ENCODE measurements at places on chromosomes 16 and 17. TPM values are rescaled to one million over a fixed set of nuclear protein-coding genes. Genes with fewer than 3 reads are reported as not detected.
A peak's percentile ranks its signal among the peaks of the same experiment; 100 is the strongest.

DNA sequence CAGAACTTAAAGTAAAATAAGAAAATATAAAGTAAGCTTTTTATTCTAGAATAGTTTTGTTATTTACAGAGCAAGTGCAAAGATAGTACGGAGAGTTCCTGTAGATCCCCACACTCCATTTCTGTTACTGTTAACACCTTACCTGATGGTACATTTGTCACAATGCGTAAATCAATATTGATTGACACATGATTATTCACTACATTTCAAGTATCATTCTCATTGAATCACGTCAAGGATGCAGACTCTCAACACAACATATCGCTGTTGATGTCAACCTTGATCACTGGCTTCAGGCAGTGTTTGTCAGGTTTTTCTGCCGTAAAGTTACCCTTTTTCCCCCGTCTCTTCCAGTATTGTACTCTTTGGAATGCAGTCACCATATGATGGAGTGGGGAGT is 64.2 kb upstream of the WSCD1 start:
- DNase-seq: no peak

- no peak for DNase-seq
These were observed 11.9 kb downstream of the KCNJ12 start for GRCh38 chr17:21388066-21388465.

DNA sequence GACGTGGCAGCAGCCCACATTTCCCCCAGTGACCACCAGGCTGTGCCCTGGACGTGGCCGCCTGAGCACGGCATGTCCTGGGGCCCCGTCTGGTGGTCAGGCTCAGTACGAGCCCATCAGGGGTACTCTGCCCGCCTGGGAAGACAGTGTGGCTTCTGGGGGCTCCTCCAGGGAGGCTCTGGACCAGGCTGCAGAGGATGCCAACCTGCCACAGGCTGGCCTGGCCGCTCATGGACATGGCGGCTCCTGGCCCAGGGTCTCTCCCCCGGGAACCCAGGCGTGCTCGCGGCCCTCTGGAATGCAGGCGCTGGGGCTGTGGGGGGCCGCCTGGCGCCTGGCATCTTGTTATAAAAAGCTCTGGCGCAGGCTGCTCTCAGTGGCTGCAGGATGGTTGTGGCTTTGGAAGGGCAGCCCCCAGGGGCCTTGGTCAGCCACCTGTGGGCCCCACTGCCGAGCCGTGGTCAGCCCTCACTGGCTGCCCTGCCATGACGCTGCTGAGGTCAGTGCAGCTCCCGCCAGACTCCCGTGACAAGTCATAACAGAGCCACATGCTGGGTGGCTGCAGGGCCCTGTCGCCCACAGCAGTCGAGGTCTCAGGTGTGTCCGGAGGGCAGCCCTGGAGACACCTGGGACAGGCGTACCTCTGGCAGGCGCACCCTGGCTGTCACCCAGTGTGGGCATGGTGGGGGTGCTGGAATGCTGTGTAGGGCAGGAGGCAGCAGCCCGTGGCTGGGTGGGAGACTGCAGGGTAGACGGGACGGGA is 15.0 kb downstream of the CENPX start:
- DNase-seq: no peak

DNA sequence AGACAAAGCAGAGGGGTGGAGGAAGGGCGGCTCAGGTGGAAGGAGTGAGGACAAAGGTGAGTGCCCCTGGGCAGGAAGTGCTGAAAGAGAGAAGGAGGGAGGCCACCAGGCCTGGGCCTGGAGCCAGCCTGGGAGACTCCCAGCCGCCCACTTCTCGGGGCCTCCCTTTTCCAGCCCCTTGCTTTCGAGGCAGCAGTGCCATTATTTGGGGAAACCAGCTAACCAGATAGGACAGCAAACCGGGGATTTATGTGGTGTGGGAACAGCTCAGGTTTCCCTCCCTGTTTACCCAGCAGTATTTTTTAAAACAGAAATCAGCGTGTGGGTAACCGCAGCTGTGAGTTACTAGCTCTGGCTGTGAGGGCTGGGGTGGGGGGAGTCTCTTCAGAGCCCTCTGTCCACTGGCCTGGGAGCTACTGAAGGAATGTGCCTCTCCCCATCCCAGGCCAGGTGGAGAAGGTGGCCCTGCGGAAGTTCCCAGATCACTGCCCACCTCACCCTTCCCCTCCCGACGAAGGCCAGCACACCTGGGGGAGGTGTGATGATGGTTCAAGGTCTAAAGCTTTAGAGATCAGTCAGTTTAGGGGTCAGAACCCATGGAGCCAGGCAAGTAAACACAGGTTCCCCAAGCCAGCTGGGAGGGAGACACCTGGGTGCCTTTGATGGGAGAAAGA is 8.4 kb upstream of the MEOX1 start:
- no peak for DNase-seq

DNA sequence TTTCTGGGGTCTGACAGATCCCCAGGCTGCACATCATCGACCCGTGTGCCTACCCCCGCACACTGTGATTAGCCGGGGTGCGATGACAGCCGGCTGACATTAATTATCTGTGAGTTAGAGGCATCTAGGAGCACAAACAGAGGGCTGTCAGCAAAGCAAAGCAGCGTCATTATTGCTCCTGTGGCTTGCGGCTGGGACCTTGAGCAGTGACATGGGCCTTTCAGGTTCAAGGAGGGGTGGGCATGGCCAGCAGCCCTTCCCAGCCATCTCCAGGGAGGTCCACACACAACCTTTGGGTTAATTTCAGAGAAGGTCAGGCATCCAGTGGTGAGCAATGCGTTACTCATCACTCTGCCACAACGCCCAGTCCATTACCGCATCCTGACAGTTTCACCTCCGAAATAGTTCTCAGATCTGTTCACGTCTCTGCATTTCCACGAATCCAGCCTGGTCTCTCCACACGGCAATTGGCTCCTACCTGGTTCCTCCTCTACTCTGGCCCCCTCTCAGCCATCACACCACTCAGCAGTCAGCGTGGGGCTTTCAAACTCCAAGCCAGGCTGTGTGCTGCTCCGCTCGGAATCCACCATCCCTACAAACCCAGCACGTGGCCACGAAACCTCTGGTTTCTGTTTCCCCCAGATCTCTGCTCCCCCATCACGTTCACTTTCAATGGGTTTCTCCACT is 249.7 kb upstream of the C16orf82 start:
- DNase-seq: no peak

DNA sequence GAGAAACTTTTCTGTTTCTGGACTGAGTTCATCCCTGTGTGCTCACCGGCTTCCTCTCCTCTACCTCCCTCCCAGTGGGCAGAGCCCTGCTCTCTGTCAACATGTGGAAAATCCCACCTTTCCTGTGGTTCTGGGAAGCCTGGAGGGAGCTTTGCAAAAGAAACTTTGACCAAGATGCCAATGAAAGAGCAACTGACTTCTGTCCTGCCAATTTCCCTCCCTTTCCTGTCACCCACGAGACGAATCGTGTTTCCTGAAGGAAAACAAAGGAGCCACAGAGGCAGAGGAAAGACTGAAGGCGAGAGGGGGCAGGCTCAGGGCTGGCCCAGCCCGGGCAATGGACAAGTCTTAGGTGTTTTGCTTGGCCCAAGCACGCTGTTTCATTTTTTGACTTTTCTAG is 82.8 kb downstream of the PLCG2 start:
- DNase-seq: no peak

DNA sequence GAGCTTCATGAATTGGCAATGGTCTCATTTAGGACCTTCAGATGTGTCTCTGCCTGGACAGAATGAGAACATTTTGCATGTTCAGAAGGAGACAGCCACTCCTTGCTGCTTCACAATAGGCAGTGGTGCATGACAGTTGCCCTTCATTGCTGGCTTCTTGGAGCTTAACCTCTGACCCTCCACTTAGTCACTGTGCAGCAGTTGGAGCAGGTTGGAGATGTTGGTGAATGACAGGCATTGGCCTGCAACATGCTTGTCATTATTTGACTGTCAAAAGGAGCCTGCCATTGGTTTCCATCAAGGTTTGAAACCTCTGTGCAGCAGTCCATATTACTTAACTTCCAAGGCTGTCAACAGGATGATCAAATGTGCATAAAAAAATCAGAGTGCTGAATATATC is 22.7 kb downstream of the FTO start:
- DNase-seq: peak; percentile 16

DNA sequence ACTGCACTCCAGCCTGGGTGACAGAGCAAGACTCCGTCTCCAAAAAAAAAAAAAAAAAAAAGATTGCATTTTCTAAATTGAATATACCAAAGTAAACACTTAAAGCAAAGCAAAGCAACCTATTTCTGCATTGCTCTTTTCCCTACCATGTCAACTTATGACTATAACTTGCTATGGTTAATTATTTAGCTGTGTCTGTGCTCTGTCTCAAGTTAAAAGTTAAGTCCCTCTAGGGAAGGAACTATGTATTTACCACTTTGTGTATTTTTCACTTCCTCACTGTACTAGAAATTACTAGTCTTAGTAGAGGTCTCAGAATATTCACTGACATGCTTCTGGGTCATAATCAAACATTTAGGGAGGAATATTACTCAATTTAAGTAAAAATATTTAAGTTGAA is 711.7 kb upstream of the SOX9 start:
- no peak for DNase-seq

GRCh38 chr17:62761884-62762283 is 46.2 kb downstream of the MARCHF10 start:
- DNase-seq: no peak

- no peak for DNase-seq
These were observed 77.3 kb upstream of the NLRP1 start for GRCh38 chr17:5661491-5662125.

GRCh38 chr16:1427473-1428461 is 3.1 kb upstream of the PERCC1 start:
- DNase-seq: no peak

DNA sequence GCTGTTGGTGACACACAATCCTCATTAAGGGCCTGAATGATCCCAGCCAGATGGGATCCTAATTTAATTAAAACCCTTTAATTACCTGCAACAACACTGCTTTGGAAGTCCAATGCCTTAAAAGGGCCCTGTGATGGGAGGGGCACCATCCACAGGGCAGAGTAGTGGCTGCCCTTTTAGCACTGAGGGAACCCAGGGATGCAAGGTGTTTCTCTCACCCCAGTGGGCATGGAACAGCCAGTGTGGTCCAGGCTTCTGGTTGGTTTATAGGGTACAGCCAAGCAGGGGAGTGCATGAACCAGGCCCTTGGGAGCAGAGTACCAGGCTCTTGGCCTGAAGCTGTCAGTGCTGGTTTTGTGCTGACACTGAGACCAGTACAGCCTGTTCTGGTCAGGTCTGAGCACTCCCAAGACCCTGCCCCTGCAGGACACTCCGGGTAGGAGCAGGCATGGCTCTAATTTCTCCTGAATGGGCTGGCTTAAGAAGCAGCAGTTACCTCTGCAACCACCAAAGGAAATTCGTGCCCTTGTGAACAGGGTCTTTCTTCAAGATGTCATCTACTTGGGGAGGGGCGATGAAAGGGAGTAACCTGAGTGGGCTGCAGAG is 9.9 kb downstream of the NXPH3 start:
- no peak for DNase-seq

DNA sequence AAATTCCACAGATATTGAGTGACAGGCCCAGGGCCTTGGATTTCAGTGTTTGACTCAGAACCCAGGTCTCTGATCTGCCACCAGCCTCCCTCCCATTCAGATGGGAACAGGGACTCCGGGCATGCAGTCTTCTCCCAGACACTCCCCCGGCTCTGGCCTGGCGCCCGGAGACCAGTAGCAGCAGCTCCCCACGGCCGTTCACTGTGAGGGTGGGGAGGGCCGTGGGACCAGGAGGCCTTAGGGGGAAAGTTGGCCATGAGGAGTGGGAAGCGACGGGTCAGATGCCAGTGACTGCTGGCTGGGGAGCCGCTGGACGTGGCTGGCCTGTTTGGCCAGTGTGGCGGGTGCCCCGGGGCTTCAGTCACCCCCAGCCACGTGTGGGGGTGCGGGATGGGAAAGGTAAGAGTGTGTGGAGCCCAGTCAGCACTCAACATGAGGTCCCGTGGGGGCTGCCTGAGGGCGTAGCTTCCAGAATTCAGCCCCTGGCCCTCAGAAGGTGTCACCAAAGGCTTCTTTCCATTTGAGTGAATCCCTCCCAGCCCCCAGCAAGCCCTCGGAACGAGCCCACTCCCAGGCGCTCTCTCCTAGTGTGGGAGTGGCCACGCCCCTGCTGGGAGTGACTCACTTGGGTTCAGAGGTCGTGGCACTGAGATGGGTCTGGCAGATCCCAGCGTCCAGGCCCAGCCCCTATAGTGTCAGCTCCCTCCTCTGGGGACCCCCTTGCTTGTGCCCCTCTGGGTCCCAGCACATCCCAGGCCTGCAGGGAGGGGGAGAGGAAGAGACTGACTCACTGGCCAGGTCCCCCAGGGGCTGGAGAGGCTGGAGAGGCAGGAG is 309.4 kb downstream of the SEC14L1 start:
- DNase-seq: peak; percentile 94

DNA sequence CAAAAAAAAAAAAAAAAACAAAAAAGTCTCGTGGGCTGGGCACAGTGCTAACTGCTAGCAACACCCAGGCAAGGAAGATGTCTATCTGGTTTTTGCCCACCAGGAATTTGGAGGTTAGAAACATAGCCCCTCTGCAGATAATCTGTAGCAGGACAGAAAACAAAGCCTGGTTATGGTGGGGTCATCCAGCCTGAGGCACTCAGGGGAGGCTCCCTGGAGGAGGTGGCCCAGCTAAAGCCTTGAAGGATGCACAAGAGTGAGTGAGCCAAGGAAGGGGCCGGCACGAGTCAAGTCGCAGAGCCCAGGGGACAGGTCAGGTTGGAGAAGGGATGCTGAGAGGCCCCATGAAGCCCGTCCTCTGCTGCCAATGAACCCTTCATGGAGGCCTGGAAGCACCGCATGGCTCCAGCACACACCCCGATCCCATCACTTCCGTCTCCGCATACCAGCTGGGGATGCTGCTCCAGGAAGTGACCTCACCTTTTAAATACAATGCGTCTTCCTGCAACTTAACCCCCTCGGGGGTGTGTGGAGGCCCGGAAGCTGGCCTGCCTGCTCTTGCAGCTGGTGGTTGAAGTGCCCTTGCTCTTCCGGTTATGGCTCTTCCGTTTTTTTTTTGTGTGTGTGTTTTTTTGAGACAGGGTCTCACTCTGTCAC is 86.5 kb downstream of the ENGASE start:
- no peak for DNase-seq

- DNase-seq: no peak
These were observed 15.0 kb downstream of the PITPNC1 start for GRCh38 chr17:67392111-67392510.

GRCh38 chr16:50651835-50652438 is 29.2 kb downstream of the SNX20 start:
- no peak for DNase-seq

Gene KRT39
- total RNA-seq: not detected

Gene CD2BP2
- total RNA-seq: 83.7 TPM

Gene KRT17
- total RNA-seq: not detected

Gene WNK4
- 0.18 TPM for total RNA-seq

Data from adrenal gland (tissue), 19 donors.